Endothelial cell of umbilical vein (primary cell): ENCODE measurements at places on chromosomes 16 and 17. TPM values are rescaled to one million over a fixed set of nuclear protein-coding genes. Genes with fewer than 3 reads are reported as not detected.
A peak's percentile ranks its signal among the peaks of the same experiment; 100 is the strongest.

DBNDD1 gene
- total RNA-seq = 28.2 and 33.6 TPM in 2 replicates

GRCh38 chr17:82678265-82678891 lies 20.1 kb downstream of the RAB40B start:
- no peak for DNase-seq

GRCh38 chr17:11001651-11002050 lies 163.8 kb upstream of the PIRT start:
- no peak for DNase-seq

DNA sequence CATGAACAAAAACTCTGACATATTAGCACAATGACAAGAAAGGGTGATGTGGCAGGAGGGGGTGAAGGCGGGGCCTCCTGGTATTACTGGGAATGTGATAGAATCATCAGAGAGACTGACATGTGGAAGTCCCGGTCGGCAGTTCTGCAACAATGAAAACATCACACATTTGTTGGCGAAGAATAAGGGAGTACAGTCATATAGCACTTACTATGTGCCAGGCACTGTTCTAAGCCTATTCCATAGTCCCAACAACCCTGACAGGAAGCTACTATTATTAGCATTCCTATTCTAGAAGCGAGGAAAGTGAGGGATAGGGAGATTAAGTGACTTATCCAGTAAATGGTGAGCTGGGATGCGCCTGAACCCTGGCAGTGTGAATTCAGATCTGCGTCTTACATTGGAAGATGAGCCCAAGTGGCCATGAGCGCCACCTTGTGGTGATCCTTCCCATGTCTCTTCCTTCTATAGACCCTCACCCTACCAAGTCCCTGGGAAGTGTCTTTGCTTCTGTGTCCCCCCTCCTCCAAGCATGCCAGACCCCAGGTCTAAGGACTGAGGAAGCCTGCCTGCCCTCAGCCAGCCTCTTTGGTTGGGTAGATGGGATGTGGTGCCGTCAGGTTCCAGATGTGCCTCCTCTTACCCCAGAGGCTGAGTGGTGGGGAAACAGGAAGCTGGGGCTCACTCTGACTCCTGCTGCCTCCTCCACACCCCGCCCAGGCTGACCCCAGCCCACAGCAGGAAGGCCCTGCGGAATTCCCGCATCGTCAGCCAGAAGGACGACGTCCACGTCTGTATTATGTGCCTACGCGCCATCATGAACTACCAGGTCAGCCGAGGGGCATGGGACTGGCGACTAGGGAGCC lies 14.0 kb downstream of the FMNL1 start:
- peak; percentile 77 for DNase-seq

SPATA33 gene
- total RNA-seq = 11.4 and 13.7 TPM in 2 replicates

MYH1 gene
- total RNA-seq = not detected in 2 replicates

DNA sequence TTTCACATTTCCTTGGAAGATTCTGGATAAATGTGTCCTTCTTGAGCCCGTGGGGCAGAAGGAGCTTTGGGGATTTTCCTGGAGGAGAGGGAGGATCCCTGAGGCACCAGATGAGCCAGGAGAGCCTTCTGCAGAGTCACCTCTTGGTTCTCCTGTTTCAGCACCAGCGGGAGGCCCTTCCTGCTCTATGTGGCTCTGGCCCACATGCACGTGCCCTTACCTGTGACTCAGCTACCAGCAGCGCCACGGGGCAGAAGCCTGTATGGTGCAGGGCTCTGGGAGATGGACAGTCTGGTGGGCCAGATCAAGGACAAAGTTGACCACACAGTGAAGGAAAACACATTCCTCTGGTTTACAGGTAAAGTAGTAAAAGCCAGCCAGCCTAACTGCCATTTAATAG lies 77.1 kb downstream of the ARSG start:
- no peak for DNase-seq

DNA sequence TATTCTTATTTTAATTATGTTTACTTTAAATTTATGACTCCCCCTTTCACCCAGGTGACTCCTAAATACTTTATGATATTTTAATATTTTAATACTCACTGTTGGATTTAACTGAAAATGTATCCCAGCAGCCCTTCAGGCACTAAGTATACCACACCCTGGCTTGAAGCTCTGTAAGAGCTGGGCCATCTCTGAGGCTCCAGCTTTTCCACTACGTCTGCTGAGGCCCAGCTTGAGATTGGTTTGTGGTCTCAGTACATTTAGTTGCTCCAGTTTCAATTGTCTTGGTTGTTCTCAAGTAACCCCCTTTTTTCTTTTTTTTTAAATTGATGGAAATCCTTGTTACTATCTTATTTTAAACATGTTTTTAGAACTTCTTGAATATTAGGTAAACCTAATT lies 27.0 kb upstream of the CAPNS2 start:
- DNase-seq = no peak

DNA sequence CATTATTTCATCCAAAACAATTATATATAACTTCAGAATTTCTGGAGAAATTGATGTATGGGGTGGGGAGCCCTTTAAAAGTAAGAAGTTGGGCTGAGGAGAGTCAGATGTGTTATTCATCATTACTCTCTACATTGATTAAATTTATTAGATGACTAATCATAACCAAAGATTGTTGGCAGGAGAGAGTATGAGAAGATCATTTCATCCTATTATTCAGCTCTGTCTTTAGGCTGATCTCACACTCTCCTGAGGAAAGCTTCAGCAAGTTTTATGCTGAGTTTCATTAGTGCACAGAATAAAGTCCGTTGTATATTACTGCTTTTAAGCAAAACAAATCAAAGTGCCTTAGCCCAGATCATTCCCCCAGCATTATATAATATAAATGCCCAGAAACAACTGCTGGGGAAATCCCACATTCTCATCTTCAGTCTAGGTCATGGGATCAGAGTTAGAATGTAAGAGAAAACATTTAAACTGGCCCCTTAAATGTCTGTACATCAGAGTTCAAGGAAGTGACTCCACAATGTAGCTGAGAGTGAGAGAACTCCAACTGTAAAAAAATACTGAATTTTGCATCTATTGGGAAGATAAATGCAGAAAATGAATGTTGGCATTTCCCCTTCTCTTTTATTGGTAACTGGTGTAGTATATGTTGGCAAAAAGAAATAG lies 130.1 kb upstream of the HLF start:
- no peak for DNase-seq

CSH1 gene
- not detected in 2 replicates for total RNA-seq

DNA sequence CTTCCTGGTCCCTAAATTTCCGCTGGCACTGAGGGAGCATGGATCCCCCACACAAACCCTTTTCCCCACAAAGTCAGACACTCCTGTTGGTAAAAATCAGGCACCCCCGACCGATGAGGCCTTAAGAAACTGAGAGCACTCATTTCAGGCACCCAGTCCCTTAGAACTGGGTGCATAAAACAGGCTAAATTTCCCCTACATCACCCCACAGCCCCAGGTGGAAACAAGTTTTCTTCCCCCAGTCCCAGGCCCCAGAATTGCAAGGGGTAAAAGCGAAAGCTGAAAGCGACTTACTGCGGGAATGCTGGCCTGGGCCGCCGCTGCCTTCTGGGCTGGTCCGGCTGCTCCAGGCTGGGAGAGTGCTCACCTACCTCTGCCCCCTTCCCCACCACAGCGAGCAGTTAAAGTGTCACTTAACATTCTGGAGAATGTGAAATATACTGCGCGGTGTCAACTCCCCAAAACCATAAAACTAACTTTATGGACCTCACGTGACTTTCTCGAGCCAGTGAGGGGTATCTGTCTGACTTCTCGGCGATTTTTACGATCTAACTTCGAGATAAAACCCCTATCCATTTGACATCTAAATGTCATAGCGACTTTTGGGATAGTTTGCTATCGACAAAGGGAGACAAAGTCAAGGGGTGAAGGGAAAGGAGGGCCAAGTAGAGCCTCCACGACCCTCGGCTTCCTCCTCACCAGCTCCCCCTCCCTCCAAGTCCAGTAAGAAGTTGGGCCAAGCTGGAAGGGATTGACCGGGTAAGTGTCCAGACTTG lies at the start of gene HOXB3:
TSS of gene HOXB3 (minus strand) at position 411 of the 776 bp plus-strand sequence. CDS start 37,767 bp downstream, outside the sequence.
- DNase-seq = no peak

DNA sequence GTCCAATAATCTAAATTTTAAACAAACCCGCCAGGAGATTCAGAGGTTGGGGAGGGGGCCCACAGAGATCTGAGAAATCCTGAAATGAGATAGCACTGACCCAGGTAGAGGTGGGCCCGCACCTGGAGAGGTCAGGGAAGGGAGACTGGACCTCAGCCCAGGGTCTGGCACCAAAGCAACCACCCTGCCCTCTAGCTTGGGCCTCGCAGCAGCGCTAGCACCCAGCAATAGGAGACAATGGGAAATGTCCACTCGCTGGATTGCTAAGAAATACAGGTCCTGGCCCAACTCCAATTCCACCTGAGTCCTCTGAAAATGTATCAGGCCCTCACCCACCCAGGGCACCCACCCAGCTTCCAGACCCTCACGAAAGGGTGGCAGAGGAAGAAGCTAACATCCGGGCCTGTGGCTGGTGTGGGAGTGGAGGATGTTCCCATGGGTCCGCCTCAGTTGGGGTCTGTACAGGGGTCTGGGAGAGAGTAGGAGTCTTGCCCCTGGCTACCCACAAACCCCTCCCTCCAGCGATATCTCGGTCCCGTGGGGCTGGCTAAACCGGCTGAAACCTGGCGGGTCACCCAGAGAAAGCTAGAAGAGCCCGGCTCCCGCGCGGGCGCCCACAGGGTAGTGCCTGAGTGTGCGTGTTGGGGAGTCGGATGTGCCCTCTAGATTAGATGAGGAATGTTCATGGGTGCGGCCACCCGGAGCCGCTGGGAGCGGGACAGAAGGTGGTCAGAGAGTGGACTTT lies 1.1 kb downstream of the PLLP start:
- no peak for DNase-seq

LRRC46 gene
- 0.42 TPM in 1 of 2 replicates, not detected in the other for total RNA-seq

GRCh38 chr17:32277284-32277683 lies 11.7 kb downstream of the RHBDL3 start:
- no peak for DNase-seq

DNA sequence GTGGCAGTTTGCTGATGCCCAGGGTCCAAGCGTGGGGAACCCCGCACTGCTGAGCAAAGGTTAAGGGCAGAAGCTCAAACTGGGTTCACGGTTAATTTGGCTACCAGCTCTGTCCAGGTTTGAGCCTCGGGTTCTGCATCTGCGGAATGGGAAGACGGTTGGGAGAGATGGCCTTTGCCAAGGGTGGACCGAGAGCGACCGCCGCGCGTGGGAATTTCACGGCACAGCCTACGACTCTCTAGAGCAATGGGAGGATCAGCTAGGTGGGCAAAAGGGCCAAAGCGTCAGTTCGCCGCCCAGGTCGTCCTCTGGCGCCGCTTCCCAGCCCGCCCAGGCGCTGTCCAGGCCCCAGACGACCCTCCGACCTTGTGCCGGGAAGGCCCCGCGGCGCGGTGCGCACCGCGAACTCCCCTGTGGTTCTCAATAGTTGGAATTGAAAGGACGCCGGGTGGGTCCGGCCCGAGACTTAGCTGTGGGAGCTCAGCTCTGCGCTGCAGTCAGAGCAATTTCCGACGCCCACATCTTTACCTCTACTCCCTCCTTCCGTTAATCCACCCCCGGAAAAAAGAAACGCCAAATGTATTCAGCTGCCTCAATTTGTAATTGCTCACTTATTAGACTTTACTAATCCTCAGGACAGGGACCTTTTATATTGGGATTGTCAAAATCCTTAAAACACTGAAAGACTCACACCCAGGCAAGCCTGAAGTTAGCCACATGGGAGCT lies 2.5 kb upstream of the HS3ST3B1 start:
- no peak for DNase-seq

ACSM3 gene
- 10.2 and 37.3 TPM in 2 replicates for total RNA-seq

TNS4 gene
- not detected in 2 replicates for total RNA-seq

DNA sequence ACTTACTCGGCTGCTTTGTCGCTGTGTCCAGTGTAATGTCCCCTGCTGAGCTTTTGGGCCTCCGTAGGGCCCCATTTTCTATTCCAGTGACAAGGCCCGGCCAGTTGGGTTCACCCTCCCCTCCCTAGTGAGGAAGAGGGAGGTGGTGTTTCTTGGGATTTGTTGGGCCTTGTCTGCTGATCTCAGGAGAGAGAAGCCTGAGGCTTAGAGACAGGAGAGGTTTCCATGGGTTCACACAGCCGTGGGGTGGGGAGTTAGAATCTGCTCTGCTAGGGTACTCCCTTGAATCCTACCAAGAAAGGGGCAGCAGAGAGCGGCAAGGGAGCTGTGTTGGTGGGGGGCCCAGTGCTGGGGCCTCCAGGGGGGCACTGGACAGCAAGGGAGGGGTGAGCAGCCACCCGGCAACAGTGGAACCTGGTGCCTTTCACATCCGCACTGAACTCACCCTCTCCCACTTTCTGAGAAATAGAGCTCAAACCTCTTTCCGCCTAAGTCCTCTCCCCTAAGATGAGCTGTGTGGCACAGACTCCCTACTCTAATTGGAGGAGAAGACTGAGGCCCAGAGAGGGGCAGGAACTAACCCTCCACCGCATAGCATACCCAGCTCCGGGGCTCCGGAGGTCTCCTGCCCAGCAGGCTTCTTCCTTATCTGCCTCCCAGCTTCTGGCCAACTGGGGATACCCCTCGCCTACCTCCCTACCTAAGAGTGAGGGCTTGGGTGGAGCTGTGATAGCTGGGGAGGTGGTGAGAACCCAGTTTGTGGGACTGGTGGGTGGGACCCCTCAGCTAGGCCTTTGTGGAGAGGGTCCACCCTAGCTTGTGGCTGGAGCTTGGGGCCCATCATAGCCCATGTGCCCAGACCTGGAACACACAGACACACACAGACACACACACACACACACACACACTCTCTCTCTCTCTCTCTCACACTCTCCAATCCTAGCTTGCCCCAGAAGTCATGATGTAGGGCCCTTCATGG lies 6.8 kb downstream of the TBKBP1 start:
- no peak for DNase-seq

ELAC2 gene
- total RNA-seq = 64.8 and 71.6 TPM in 2 replicates

DNA sequence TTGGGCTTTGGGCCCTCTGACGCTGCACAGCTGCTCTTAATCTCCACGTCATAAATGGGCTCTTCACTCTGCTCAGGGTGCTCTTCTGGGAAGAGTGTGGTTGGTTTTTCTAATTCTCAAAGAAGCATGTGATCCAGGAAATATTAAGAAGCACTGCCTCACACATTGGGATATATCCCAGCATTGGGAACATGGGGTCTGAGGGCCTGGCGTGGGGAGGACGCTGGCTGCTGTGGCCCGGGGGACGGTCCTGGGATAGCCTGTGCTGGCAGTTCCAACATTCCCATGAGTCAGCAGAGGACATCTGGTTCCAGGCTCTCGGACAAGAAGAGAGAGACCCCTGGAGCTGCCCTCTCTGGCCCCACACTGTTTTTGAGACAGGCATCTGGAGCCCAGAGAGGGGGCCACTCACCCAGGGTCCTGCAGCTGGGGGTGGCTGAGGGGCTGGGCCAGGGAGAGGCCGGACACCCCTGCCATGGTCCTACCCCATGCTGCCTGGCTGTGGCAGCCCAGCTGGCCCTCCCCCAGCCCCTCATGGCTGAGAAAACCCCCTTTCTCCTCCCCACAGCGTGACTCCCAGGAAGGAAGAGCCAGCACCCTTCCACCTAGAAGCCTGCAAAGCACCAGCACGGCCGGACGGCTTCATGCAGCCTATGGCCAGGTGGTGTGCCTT lies 58.8 kb downstream of the NT5M start:
- DNase-seq = no peak

WNT9B gene
- not detected in 2 replicates for total RNA-seq

DNA sequence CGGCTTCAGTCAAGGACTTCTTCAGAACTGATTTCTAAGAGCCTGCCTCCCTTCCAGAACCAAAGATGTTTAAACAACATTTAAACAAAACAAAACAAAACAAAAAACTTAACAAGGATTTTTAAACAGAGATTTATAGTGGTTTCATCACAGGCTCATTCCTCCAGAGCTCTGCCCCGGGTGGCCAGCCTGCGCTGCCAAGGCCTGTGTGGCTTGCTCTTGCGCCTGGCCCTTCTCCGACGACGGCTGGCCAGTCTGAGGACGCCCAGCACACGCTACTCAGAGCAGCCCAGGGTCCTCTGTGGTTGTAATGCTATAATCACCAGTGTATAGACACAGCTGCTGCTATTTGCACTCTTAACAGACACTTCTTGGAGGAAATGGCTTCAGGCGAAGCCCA lies 307.2 kb upstream of the MYOCD start:
- DNase-seq = no peak
